ENCODE measurements at places on chromosomes 3 and 15. TPM values are rescaled to one million over a fixed set of nuclear protein-coding genes. Genes with fewer than 3 reads are reported as not detected.

GRCh38 chr15:47588958-47589357, 128.3 kb upstream of the SEMA6D start:
- H3K27ac ChIP-seq: no peak overlapping the region
- no peak for DNase-seq
- no peak overlapping the region for H3K4me3 ChIP-seq
- no peaks in the 10 kb centered on the region for H3K36me3 ChIP-seq
- peaks cover 5% of the 10 kb centered on the region for H3K4me1 ChIP-seq

GRCh38 chr3:186307594-186308221, 54.3 kb downstream of the DGKG start:
- H3K4me1 ChIP-seq: no peaks in the 10 kb centered on the region
- no peak overlapping the region for H3K27ac ChIP-seq
- H3K36me3 ChIP-seq: no peaks in the 10 kb centered on the region
- no peak overlapping the region for H3K4me3 ChIP-seq

The GLDN gene
- 0.17 TPM for polyA plus RNA-seq

The ILDR1 gene
- 0.27 TPM for polyA plus RNA-seq

The HGD gene
- not detected for polyA plus RNA-seq

DNA sequence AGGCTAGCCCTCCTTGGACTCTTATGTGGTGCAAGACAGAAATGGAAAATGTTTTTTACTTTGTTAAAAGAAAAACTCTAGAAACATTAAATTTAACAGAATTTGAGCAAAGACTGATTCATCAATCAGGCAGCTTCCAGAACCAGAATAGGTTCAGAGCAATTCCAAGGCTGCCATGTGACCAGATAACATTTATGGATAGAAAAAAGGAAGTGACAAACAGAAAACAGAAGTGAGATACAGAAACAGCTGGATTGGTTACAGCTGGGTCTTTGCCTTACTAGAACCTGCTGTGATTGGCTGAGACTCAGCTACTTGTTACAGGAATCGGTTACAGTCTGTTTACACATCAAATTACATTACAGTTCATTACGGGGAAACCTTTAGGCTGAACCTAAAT, 22.5 kb upstream of the OTOL1 start:
- no peaks in the 10 kb centered on the region for H3K4me1 ChIP-seq
- H3K4me3 ChIP-seq: no peak overlapping the region
- H3K27ac ChIP-seq: no peak overlapping the region
- no peaks in the 10 kb centered on the region for H3K36me3 ChIP-seq

The AGBL1 gene
- polyA plus RNA-seq: 7.9 TPM

GRCh38 chr3:188884299-188885043, 287.3 kb upstream of the TPRG1 start:
- H3K27ac ChIP-seq: no peak overlapping the region
- no peaks in the 10 kb centered on the region for H3K27me3 ChIP-seq
- no peak for DNase-seq
- peaks cover 7% of the 10 kb centered on the region for H3K36me3 ChIP-seq

- no peak for DNase-seq
- peaks cover 2% of the 10 kb centered on the region for H3K4me1 ChIP-seq
- H3K27ac ChIP-seq: no peak overlapping the region
- no peaks in the 10 kb centered on the region for H3K27me3 ChIP-seq
- no peak overlapping the region for H3K4me3 ChIP-seq
Measured at GRCh38 chr3:16913264-16913580, 28.5 kb downstream of the PLCL2 start.

- no peaks in the 10 kb centered on the region for H3K27me3 ChIP-seq
- no peaks in the 10 kb centered on the region for H3K4me1 ChIP-seq
- no peaks in the 10 kb centered on the region for H3K36me3 ChIP-seq
- H3K27ac ChIP-seq: no peak overlapping the region
- no peak for DNase-seq
Measured at GRCh38 chr3:85726241-85726640, 767.5 kb downstream of the CADM2 start.

The ST8SIA2 gene
- 19.3 TPM for polyA plus RNA-seq

The SORD gene
- polyA plus RNA-seq: 8.3 TPM

- peaks cover 91% of the 10 kb centered on the region for H3K4me1 ChIP-seq
- no peaks in the 10 kb centered on the region for H3K36me3 ChIP-seq
- peak; percentile 98 for DNase-seq
- no peaks in the 10 kb centered on the region for H3K27me3 ChIP-seq
Measured at GRCh38 chr3:184691397-184692231, 20.2 kb downstream of the MAGEF1 start.

DNA sequence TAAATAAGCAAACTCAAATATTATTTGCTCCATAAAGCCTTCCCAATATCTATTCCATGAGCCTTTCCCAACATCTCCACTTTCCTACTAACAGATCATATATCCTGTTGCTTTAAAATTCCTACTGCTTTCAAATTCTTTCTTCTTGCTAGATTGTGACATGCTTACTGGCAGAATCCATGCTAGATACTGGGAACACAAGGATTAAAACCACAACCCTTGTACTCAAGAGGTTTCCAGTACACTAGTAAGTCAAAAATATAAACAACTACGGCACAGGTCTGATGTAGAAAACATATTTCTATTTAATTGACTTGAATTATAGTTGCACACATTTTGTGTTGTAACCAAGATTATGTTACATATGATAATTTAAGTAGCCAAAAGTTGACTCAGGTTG, 275.0 kb downstream of the ZBTB20 start:
- no peak overlapping the region for H3K27ac ChIP-seq
- no peaks in the 10 kb centered on the region for H3K27me3 ChIP-seq
- no peak overlapping the region for H3K4me3 ChIP-seq

The EIF4E3 gene
- 8.6 TPM for polyA plus RNA-seq

The CIDEC gene
- polyA plus RNA-seq: 0.34 TPM

The DUOX2 gene
- polyA plus RNA-seq: not detected

The DNASE1L3 gene
- 0.34 TPM for polyA plus RNA-seq

DNA sequence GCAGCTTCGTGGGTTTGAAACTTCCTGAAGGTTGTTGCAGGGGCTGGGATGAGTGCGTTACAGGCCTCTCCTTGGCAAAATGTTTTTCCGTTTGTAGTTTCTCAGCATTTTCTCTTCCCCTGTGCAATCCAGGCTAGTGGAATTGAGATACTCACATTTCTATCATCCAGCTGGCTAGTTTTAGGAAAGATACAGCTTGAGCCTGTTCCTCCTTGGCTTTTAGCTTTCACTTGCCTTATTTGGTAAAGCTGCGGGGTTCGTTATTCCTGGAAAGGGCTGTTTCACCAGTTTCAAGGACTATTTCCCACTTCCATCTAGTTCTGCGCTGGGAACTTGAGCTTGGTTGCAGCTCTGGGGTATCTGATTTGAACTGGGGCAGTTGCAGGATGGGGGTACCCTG, 90.3 kb downstream of the ITPR1 start:
- DNase-seq: peak; percentile 93
- no peaks in the 10 kb centered on the region for H3K27me3 ChIP-seq
- H3K4me1 ChIP-seq: peaks cover 16% of the 10 kb centered on the region
- peak overlapping the region; percentile 88 for H3K27ac ChIP-seq

DNA sequence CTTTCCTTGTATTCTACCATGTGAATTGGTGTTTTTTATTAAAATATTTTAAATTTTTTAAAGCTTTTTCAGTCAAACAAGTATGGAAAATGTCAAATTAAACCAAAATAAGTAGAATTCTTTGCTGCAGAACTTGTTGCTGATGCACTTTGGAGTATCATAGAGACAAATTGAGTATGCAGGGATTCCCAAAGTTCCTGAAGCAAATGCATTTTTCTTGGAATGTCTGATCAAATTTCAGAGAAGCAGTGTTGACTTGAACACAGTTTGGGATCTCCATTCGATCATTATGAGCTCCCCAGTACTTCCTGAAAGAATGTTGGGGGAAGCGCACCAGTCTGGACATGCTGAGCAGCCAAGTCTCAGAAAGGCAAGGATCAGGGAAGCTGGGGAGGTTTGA, 517.8 kb upstream of the CFAP20DC start:
- H3K36me3 ChIP-seq: no peaks in the 10 kb centered on the region
- H3K4me3 ChIP-seq: no peak overlapping the region
- no peaks in the 10 kb centered on the region for H3K4me1 ChIP-seq
- H3K27me3 ChIP-seq: peaks cover 2% of the 10 kb centered on the region
- DNase-seq: no peak

- DNase-seq: no peak
- no peak overlapping the region for H3K27ac ChIP-seq
Measured at GRCh38 chr3:103210583-103210982, 775.8 kb downstream of the ZPLD1 start.

The NGLY1 gene
- 40.6 TPM for polyA plus RNA-seq

DNA sequence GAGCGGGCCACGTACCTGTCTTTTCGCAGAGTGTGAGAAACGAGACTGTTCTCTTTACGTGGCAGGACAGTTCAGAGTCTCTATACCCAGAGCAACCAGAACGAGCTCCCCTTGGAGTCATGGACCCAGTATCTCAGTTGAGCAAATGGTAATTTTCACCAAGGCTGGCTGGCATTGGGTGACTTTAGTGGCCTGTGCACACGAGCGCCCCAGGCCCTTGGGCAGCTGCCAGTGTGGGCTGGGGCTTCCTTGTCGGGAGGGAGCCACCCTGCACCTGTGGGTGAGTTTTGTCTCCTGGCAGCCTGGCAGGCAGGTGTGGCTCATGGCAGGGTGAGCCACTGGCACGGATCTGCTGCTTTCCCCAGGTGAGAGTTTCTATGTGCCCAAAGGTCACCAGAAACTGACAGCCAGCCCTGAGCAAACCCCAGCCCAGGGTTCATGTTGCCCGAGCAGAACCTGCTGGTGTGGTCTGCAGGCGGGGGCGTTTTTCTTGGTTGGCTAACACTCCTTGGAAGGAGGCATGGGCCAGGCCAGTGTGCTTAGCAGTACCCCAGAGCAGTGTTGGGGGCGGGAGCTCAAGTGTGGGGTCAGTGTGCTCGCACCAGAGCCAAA, 135.0 kb downstream of the TJP1 start:
- no peaks in the 10 kb centered on the region for H3K4me1 ChIP-seq
- H3K27ac ChIP-seq: no peak overlapping the region
- DNase-seq: no peak
- no peaks in the 10 kb centered on the region for H3K27me3 ChIP-seq
- H3K36me3 ChIP-seq: no peaks in the 10 kb centered on the region
- no peak overlapping the region for H3K4me3 ChIP-seq

The TRIM71 gene
- polyA plus RNA-seq: 0.15 TPM

DNA sequence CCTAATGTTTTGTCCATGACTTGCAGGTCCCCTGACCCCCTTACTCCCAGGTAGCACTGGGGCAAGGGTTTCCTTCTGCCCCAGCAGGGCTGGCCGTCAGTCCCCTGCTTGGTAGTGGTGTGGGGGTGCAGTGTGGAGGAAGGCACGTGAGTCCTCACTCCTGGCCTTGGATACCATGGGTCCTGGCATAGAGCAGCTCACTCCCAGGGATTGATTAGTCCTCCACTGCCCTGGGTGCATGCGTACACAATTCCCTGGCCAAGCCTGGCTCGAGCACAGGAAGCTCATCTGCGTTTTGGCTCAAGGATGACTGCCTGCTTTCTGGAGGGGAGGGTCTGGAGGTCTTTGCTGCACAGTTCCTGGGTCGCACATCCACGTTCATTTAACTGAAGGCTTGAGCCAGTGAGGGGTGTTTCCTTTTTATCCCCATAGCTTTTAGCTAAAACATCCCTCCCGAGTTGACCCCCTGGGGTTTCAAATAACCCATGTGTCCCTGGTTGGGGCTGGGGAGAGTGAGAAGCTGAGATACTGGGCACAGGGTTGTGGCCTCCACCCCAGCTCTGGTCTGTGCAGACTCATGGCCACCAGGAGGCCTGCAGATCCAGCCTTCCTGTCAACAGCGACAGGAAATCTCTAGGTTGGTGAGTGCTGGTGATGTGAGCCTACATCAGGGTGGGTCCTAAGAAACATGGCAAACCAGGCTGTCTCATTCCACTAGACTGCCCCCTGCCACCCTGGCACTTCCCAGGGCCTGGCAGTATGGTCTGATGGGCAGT, 11.5 kb downstream of the HEMK1 start:
- H3K27ac ChIP-seq: no peak overlapping the region
- DNase-seq: no peak
- H3K36me3 ChIP-seq: peaks cover 80% of the 10 kb centered on the region
- no peak overlapping the region for H3K4me3 ChIP-seq
- no peaks in the 10 kb centered on the region for H3K4me1 ChIP-seq
- no peaks in the 10 kb centered on the region for H3K27me3 ChIP-seq

GRCh38 chr15:84151205-84151931, 84.2 kb upstream of the GOLGA6L4 start:
- no peaks in the 10 kb centered on the region for H3K27me3 ChIP-seq
- H3K27ac ChIP-seq: no peak overlapping the region
- H3K4me1 ChIP-seq: no peaks in the 10 kb centered on the region
- no peaks in the 10 kb centered on the region for H3K36me3 ChIP-seq

DNA sequence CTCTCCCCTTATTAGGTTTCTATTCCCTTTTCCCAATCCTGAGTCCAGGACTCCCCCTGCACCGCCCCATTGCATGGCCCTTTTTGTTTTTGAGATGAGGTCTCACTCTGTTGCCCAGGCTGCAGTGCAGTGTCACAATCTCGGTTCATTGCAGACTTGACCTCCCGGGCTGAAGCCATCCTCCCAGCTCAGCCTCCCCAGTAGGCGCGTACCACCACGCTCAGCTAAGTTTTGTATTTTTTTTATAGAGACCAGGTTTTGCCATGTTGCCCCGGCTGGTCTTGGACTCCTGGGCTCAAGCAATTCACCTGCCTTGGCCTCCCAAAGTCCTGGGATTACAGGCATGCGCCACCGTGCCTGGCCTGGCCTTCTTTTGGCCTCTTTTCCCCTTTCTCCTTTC, 29.3 kb downstream of the PDIA5 start:
- no peaks in the 10 kb centered on the region for H3K27me3 ChIP-seq
- H3K27ac ChIP-seq: peak overlapping the region; percentile 65
- peaks cover 22% of the 10 kb centered on the region for H3K36me3 ChIP-seq

DNA sequence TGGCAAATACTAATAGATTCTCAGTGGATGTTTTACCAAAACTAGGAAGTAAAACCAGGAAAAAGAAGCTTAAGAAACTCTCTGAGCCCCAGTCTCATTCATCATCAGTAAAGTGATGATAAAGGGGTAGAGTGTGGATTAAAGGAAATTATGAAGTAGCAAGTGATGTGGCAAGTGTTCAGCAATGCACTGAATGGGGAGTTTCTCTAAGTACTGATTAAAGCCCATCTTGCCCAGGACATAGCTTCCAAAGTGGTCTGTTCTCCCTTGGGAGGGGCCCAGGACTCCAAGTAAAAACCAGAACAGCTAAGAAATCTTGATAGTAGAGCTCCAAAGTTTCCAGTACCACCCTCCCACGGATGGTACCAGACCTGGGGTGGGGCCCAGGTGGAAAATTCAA, 137.3 kb downstream of the WNT5A start:
- H3K27ac ChIP-seq: no peak overlapping the region
- H3K36me3 ChIP-seq: no peaks in the 10 kb centered on the region
- H3K4me3 ChIP-seq: no peak overlapping the region
- DNase-seq: no peak

Data from muscle of leg (tissue), 16 donors.